ENCODE measurements at places on chromosomes 2 and 18.

GRCh38 chr2:232689152-232689910 is 7.8 kb upstream of the GIGYF2 start:
- no peak for DNase-seq

DNA sequence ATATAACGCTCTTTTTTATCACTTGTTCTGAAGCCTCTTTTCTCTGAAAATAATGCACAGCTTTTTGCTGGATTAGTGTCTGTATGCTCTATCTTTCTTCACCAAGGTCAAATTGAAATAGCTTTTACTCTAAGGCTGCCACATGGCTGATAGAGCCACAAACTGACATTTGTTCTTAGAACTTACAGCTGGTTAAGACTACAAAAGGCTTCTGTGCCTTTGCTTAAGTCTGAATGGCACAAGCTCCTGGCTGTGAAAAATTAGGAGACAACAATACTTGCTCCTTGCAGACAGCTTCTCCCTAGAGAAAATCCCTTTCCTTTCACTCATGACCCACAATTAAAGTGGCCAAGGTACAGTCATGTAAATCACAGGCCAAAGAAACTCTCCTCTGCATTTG is 515.3 kb downstream of the DSC3 start:
- DNase-seq, result no peak

GRCh38 chr2:130328710-130329109 is 14.0 kb upstream of the IMP4 start:
- DNase-seq, result no peak

DNA sequence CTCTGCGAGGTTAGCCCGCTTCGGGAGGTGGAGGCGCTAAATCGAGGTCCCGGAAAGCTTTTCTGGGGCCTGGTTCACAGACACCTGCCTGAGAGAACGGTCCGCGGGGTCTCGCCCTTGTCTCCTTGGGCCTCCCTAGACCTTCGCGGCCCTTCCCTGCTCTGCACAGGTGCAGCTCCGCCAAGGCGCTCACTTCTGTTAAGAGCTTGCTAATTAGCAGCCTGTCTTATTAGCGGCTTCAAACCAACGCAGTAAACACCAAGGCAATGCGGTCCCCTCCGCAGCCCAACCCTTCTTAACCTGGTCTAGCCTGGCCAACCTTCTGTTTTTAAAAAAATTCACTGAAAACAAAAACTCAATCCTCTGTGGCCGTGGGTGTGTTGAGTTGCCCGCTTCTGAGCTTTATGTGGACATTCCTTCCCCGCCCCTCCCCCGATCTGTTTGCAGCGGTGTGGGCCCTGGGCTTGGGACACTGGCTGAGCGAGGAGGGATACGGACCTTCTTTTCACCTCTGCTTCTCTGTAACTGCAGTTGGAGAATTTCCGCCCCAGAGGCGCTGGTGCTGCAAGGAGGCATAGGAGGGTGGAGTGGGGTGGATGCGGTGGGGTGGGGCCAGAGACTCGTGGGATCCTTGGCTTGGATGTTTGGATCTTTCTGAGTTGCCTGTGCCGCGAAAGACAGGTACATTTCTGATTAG is 3.4 kb upstream of the HOXD4 start:
- DNase-seq, result no peak

DNA sequence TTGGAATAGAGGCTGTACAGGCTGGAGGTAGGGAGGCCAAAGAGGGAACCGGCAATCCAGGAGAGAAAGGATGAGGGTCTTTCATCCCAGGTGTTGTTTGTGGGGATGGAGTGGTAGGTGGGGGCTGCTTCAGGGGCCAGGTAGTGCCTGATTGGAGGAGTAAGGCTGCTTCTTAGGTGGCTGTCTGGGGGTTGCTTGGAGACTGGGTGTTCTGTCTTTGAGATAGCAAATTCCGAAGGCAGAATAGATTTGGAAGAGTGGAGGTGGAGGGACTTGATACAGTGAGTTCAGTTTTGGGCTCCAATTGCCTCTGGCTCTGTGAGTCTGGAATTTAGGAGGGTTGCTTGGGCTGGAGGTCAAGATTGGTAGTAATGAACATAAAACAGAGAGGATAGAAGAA is 5.9 kb downstream of the ZNF532 start:
- DNase-seq, result no peak

GRCh38 chr2:177733-178132 is 86.1 kb downstream of the SH3YL1 start:
- no peak for DNase-seq

- no peak for DNase-seq
These were observed 68.3 kb downstream of the TNS1 start for GRCh38 chr2:217934321-217935131.

DNA sequence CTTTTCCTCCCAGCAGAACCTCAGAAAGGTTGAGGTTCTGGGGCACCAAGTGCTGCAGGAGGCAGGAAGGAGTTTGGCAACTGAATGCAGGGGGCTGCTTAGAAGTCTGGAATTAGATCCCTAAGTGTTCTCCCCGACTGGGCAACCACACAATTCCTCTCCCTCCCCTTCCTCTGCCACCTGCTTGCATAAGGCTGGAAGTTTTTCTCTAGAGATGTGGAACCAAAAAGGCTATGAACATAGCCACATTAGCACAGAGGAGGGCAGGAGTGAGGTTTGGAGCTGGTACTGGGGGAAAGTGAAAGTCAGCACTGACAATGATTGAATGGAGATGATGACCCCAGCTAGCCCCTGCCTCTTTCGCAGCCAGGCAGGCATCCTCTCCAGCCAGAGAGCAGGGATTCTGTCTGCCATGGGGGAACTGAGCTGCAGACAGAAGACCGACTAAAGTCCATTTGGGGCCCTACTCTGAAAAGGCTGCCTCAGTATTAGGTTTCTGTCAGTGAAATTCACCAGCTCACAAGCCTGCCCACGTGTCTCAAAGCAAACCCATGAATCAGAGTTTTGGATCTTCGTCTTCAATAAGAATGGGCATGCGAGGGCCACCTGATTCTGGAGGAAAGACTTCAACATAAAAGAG is 87.9 kb upstream of the ITGA6 start:
- no peak for DNase-seq

- no peak for DNase-seq
These were observed 434.2 kb downstream of the ZNF521 start for GRCh38 chr18:24917767-24918166.

DNA sequence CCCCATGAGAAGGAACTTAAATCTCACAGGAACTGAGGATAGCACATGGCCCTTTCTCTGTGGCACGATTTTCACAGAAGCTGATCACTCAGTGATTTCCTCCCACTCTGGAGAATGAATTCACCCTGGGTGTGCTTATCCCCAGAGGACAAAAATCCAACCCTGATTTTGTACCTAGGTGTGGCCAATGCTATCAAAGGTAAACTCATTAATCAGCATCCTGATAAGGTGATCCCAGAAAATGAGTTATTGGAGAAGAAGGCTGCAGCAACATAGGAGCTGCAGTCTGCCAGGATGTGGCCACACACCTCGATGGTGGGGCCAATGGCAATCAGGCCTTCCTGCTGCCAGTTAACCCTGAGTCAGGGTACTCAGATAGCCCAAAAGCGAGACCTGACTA is 8.2 kb upstream of the SULT1C2 start:
- DNase-seq, result no peak

DNA sequence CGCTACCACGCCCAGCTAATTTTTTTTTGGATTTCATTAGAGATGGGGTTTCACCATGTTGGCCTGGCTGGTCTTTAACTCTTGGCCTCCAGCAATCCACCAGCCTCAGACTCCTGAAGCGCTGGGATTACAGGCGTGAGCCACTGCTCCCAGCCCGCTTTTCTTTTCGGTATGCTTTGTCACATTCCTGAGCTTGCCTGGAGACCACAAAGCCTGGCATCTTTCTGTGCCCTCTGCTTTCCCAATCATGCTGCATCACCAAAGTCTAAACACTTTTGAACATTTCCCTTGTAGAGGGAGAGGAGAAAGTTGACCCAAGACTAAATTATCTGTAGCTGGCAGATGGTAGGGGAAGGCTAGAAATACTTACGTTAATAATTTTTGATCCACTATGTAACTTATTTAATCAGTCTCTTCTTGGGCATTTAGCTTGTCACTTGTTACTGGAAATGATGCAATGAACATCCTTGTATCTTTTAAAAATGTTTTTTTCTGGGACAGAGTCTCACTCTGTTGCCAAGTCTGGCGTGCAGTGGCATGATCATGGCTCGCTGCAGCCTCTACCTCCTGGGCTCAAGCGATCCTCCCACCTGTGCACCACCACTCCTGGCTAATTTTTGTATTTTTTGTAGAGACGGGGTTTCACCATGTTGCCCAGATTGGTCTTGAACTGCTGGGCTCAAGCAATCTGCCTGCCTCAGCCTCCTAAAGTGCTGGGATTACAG is 2.7 kb upstream of the NPC1 start:
- no peak for DNase-seq

GRCh38 chr2:232236200-232236599 is 142.4 kb upstream of the ALPP start:
- DNase-seq, result no peak

GRCh38 chr2:223046470-223047040 is 5.4 kb upstream of the KCNE4 start:
- DNase-seq, result no peak

- DNase-seq, result no peak
These were observed 70.3 kb downstream of the CERKL start for GRCh38 chr2:181586569-181587081.

GRCh38 chr2:101622210-101623030 is 75.1 kb upstream of the MAP4K4 start:
- DNase-seq, result no peak

DNA sequence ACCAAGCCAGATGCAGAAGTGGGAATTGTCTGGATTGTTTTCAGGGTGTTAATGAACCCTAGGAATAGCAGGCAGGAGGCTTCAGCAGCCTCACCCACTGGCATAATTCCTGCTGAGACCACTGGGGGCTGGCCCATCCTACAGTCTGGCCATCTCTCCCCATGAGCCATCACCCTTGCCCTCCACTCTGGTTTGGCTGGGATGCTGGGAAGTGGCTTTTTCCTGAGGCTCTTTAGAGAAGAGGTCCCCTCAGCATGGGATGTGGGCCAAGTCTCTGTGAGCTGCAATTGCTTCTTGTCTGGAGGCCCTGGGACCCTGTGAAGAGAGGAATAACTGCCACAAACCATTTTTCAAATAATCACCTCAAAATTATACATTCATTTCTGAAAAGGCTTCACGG is 4.0 kb downstream of the TCF7L1 start:
- DNase-seq, result no peak

- no peak for DNase-seq
These were observed 128.7 kb downstream of the NFATC1 start for GRCh38 chr18:79524181-79525078.

GRCh38 chr2:78546843-78547242 is 478.7 kb upstream of the REG3G start:
- DNase-seq, result no peak

- no peak for DNase-seq
These were observed 24.4 kb downstream of the GBX2 start for GRCh38 chr2:236143811-236144210.

GRCh38 chr2:110983133-110983532 is 137.6 kb upstream of the BCL2L11 start:
- no peak for DNase-seq

GRCh38 chr2:207327513-207327912 is 161.8 kb upstream of the KLF7 start:
- DNase-seq, result no peak

- no peak for DNase-seq
These were observed 39.2 kb downstream of the GREB1 start for GRCh38 chr2:11572996-11573395.

GRCh38 chr2:103526757-103527156 is 764.9 kb downstream of the TMEM182 start:
- DNase-seq, result no peak

DNA sequence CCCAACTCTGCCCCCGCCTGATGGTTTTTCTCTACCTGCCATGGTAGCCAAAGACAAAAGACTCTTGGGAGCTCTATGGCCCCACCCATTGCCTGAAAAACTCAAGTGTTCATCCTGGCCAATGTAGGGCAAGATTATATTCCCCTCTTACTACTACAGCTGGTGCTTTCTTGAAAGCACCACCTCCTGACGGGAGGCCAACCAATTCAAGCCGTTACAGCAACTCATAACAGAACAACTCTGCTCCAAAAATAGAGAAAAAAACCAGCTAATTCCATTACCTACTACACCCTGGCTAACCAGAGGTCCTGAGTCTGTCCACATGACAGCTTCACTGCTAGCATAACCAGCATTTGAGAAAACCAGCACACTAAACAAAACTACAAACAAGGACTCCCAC is 127.5 kb upstream of the GAREM1 start:
- DNase-seq, result no peak

DNA sequence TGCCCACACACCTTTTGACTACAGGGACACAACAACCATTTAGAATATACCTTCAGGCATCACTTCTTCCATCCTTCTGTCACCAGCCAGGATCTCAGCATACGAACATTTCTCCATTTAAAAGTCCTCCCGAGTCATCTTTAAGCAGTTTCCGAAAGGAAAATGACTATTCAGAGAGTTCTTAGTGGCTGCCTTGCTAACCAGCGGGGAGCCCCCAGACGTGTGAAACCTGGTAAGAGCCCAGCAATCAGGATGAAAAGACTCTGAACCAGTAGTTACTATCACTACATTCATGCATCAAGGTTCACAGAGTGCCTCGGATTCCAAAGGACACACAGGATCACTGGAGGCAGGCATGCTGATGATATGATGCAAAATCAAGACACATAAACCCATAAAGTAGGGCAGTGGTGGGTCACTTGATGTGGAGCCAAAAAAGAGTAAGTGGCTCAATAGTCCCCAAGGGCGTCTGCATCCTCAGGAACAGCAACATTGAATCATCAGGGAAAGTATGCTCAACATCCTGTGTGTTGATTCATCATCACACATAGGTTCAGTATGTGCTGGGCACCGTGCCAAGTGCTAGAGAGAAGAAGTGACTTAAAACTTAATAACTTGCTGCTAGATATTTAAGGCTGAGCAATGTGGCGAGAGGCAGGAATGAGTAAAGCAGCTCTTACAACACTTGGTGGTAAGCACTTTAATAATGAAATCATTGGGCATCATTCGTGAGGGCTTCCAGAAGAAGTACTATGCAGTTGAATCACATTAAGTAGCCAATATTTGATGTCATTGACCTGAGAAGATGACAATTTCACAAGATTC is 4.4 kb downstream of the CCL20 start:
- DNase-seq, result peak; percentile 2

DNA sequence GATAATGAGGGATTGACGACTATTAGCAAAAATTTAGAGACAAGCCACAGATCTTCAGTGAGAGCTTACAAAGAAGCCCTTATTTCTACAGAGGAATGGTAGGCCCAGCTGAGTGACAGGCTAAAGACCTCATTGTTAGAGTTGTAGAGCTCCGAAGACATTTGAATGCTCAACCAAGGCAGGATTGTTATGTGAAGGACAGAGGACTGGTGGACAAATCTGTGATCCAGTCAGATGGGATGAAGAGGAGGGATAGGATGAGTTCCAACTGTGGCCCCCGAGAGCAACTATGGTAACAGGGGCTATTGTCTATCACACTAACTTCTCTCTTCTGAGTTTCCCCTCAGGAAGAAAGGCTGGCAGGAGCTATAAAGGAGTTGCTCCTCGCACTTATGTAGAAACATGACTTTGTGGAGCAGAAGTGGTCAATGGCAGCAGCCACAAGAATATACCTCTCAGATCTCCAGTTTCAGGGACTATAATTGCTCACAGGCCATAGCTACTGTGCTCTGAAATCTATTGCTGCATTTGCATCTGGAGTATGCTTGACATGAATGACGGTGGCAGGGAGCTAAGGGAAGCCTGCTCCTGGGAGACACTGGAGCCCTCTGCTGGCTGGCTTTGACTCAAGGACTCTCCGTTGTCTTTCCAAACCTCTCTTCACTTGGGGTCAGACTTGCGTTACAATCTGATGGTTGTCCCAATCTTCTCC is 50.3 kb upstream of the GREB1L start:
- DNase-seq, result no peak
